ENCODE measurements at places on chromosomes 6 and 20. TPM values are rescaled to one million over a fixed set of nuclear protein-coding genes. Genes with fewer than 3 reads are reported as not detected.

PKIB gene
- 8.7 TPM for total RNA-seq

GSTA3 gene
- total RNA-seq = not detected

SALL4 gene
- 3.6 TPM for total RNA-seq

PDE7B gene
- 22.9 TPM for total RNA-seq

CDSN gene
- 2.4 TPM for total RNA-seq

CTAGE9 gene
- 6.3 TPM for total RNA-seq

EDN3 gene
- total RNA-seq = 18.5 TPM

PHACTR2 gene
- total RNA-seq = 232 TPM

MICB gene
- 0.24 TPM for total RNA-seq

LY6G6D gene
- total RNA-seq = not detected

CRISP3 gene
- total RNA-seq = 10.8 TPM

EPB41L1 gene
- 7.5 TPM for total RNA-seq

ZCCHC3 gene
- 40.0 TPM for total RNA-seq

HLA-DRB5 gene
- 2.9 TPM for total RNA-seq

SDC4 gene
- 28.9 TPM for total RNA-seq

MMUT gene
- total RNA-seq = 21.4 TPM

RNF182 gene
- 3.6 TPM for total RNA-seq

PTCRA gene
- total RNA-seq = 2.6 TPM

MUC21 gene
- not detected for total RNA-seq
